ENCODE measurements at places on chromosomes 5 and 9.

DNA sequence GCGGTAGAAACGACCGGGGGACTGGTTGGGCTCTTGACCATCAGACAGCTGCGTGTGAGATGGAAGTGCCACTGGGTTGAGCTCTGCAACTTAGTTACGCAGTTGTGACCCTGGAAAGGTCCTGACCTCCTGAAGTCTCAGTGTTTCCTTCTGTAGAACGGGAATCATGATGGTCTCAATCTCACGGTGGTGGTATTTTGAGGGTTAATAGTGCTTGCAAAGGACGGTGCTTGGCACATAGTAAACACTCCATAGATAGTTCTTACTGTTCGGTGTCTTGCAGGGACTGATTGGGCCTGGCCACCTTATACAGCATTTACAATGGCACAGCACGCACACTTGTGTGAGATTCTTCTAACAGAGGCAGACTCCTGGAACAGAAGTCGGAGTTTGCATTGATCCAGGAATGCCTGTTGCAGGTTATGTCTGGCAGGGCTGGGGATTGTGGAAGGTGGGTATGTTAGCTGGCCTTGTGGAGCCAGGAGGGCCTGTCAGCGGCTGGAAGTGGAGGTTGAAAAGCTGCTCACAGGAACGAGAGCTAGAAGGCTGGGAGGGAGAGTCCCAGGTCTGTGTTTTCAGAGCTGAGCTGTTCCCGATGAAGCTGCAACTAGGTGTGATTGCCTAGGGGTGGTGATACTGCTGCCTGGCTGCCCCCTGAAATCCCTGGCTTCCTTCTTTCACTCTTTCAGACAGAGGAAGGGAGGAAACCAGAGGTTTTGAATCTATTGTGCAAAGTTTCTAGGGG is 962 bp upstream of the TXN start:
- peak; percentile 62 for DNase-seq

- DNase-seq, result no peak
Observed at GRCh38 chr9:115764645-115765044, 388.9 kb upstream of the PAPPA start.

DNA sequence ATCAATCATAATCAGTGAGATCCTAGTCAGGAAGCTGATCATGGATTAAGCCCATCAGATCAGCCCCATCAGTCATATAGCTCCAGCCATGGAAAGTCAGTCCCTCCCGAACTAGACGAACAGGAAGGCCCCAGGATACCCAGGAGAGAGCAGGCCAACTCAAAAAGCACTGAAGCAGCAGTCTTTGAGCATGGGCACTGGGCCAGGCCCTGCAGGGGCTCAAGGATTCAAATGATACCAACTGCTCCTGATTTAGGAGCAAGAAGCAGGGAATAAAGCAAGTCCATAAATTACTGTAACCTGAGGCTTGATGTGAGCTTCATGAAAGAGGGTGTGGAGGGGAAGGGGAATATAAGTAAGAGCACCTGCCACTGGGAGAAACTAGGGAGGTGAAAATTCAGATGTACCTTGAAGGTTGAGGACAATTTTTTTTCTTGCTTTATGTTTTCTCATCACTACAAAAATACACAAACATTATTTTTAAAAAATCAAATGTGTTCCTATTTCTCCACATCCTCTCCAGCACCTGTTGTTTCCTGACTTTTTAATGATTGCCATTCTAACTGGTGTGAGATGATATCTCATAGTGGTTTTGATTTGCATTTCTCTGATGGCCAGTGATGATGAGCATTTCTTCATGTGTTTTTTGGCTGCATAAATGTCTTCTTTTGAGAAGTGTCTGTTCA is 115.2 kb downstream of the SIL1 start:
- DNase-seq, result no peak

DNA sequence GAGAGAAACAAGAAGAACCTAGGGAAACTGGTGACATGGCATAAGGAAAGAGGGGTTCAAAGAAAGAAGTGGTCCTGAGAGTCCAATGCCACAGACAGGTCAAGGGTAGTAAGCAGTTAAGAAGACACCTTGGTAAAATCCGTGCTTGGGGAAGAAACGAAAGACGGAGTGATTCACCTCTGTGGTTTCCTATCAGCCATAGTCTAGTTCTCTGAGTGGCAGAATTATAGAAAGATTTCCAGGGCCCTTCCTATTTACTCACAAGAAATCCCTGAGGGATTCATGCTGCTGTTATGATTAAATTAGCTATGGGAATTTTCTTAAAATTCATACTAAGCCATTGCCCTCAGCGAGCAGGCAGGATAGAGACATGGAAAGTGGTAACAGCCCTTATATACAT is 31.7 kb downstream of the IL33 start:
- no peak for DNase-seq

GRCh38 chr5:88550736-88551135 is 282.1 kb upstream of the TMEM161B start:
- no peak for DNase-seq

GRCh38 chr5:57779383-57780223 is 297.0 kb upstream of the ACTBL2 start:
- DNase-seq, result peak; percentile 57

DNA sequence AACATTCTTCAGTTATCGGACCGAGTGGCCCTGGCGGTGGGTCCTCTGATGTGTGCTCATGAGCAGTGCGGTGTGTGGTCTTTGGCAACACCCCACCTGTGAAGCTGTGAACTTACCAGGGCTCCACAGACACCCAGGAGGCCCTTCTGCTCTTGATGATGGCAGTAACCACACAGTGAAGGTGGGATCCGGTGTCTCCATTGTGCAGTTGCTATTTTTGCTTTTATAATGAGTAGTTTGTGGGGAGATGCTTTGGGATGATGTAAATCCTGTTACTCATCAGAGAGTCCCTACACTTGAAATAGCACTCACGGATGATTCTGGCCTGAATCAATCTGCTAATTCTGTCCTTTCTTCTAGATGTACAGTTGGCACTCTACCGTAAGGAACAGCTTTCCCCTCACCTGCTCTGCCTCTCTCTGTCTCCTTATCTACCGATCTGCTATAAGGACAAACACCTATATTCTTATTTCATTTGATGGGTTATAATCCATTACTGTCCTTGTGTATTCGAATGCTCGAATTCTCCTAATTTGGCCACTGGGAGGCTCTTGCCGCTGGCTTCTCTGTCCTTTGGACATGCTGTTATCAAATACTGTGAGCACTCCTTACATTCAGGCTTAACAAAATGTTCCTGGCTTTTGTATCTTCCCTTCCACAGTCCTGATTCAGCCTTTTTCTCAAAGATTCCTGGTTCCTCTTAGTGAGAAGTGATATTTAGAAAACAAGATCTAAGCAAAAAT is 20.2 kb downstream of the ATPSCKMT start:
- no peak for DNase-seq

GRCh38 chr5:88671106-88671504 is 211.9 kb downstream of the MEF2C start:
- no peak for DNase-seq

- DNase-seq, result no peak
Observed at GRCh38 chr9:21616082-21616778, 134.1 kb upstream of the IFNE start.

- no peak for DNase-seq
Observed at GRCh38 chr5:116953251-116953930, 378.8 kb upstream of the SEMA6A start.

GRCh38 chr5:73706963-73707362 is 81.0 kb downstream of the ARHGEF28 start:
- no peak for DNase-seq

DNA sequence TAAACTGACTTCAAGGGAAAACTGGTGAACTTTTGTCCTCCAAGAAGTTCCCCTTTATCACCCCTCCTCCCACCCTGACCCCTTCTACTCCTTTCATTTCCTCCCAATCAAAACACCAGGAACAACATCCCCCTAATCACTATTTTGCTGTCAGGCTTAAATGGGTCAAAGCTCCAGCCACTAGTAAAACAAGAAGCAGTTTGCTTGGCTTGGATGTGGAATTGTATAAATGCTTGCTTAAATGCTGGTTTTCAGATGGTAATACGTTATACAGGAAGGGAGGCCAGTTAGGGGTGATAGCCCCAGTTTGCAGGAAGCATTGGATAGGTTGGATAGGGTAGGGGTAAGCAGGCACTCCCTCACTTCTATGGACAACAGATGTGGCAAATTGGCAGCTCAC is 473.6 kb downstream of the AGTPBP1 start:
- no peak for DNase-seq

DNA sequence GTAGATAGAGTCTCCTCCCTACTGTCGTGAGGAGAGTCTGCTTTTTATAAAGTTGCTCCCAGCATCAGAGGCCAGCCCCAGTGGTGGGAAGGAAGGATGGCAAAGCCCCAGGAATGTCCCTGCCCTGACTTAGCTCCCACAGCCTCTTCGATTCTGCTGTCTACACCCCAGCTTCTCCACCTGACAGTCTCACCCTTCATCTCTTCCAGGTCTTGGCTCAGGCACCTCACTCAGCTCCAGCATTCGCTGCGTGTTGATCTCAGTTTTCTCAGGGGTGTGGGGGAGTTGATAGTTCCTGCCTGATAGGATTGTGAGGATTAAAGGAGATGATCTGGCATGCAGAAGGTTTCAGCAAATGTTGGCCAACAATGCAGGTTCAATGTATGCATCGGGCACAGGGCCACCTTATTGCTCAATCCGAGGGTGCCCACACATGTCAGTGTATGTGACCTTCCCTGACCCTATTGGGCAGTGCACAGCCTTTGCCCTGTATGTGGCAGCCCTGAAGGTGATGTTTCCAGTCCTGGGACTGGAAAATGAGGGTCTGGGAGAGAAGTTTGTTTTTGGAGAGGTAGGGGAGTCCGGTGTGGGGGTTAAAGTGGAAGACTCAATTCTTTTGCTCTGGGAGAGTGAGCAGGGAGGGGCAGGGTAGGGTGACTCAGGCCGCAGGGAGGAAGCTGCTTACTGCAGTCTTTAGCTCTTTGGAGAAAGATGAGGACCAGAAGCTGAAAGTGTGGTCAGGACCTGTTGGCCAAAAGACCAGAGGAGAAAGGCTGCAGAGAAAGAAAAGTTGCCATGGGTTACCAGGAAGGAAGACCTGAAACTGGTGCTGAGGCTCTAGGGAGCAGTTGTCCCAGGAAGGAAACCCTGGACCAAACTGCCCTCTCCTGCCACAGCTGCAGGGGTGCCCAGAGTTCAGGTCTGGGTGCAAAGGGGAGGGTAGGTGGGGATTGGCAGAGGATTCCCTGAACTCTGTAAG is 153.2 kb downstream of the MACROH2A1 start:
- peak; percentile 80 for DNase-seq

- DNase-seq, result no peak
Observed at GRCh38 chr5:27830546-27830945, 792.2 kb upstream of the CDH9 start.

All from NB4 (cell line).